ENCODE measurements at places on chromosomes 16 and 17.

GRCh38 chr16:63363738-63364137 lies 1327.5 kb upstream of the CDH8 start:
- no peak for DNase-seq

GRCh38 chr17:8046929-8047768 lies 8.3 kb downstream of the ALOX15B start:
- DNase-seq, result no peak

GRCh38 chr17:56934280-56934679 lies 20.4 kb upstream of the TRIM25 start:
- no peak for DNase-seq

DNA sequence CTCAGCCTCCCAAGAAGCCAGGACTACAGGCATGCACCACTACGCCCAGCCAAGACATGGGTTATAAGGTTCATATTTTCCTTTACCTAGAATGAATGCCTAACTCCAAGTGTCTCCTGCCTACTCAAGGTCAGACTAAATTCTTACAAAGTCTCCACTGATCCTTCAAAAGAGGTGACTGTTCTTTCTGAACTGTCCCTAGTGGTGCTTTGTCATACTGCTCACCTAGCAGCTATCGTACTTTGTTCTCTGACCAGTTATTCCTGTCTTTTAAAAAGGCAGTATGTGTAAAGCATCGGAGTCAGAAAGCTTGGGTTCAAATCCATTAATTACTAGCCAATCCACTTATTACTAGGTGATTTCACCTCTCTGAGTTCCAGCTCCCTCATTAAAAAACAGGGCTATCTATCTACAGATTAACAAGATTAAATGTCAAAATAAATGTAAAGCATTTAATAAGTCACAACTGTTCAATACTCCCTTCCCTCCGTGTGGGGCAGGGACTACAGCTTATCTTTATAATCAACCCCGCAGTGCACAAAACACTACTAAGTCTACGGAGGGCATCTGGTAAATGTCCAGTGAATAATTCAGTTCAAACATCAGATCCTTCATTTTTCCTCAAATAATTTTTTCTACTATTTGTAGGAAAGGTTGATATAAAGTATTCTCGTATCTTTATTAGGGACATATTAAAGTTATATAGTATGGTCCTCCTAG lies 20.0 kb upstream of the ITGA2B start:
- no peak for DNase-seq

DNA sequence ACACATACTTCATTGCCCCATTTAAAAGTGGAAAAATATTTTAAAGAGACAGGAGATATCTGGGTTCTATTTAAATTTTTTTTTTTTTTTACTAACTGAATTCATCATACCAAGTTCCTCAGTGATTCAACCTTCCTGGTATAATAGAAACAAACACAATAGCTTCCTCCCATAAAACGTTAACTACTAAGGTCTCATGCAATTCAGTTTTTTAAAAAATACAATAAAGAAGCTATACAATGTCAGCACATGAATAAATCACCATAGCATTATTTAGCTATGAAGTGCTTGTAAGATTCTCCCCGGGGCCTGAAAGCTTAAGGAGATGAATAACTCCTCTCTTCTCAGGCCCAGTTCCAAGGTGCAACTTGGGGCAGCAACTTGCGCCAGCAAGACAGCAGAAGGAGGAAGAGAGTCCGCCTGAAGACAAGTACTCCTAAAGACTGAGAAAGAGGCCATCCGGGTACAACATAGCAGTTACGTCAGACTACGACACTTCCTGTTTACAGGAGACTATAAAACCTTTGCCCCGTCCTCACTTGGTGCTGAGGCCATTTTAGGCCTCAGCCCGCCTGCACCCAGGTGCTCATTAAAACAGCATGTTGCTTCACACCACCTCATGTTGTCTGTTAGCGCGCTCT lies 81.5 kb downstream of the MYO1D start:
- no peak for DNase-seq

GRCh38 chr16:3988824-3989223 lies 108.3 kb upstream of the CREBBP start:
- no peak for DNase-seq

GRCh38 chr16:77971306-77972061 lies 50.9 kb upstream of the CLEC3A start:
- DNase-seq, result peak; percentile 43

- DNase-seq, result no peak
Measured at GRCh38 chr17:41792845-41793783, 6.6 kb upstream of the JUP start.

GRCh38 chr16:11405331-11406176 lies 60.3 kb downstream of the RMI2 start:
- no peak for DNase-seq

DNA sequence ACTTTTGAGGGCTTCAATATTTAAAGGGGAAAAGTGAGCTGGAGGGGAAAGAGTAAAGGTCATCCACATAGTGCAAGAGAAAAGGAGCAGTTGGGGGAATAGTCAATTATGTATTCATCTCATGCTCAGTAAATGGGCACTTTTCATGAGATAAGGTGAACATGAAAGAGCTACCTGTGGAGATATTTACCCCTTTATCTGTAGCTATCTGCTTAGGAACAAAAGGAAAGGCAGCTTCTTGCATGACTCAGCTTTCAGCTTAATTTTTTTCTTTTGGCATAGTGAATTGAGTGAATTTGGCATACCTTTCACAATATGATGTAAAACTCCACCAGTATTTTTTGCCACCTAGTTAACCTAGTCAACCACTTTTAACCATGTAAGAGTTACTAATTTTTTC lies 26.4 kb downstream of the CPD start:
- DNase-seq, result no peak

- peak; percentile 34 for DNase-seq
Measured at GRCh38 chr17:29250666-29251065, 4.0 kb downstream of the CRYBA1 start.
